ENCODE measurements at places on chromosomes 1 and 21. TPM values are rescaled to one million over a fixed set of nuclear protein-coding genes. Genes with fewer than 3 reads are reported as not detected.

GRCh38 chr1:229620876-229621275, 5.0 kb downstream of the TAF5L start:
- no peak for DNase-seq

DNA sequence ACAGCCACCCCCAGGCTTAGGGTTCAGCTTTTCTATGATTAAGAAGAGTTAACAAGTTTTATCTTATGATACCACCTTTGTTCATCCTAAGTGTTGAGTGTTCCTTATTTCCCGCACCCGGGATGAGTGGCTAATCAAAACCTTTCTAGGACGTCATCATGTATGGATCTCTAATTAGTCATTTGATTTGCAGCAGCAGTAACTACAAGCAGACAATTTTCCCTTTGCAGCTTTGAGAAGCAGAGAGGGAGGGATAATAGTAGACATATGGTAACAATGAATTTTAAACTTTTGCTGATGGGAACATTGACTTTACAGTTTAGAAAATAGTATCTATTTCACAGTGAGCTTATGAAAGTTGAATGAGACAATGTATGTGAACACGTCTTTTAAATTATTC, 30.8 kb upstream of the SLC35F3 start:
- no peak for DNase-seq

DNA sequence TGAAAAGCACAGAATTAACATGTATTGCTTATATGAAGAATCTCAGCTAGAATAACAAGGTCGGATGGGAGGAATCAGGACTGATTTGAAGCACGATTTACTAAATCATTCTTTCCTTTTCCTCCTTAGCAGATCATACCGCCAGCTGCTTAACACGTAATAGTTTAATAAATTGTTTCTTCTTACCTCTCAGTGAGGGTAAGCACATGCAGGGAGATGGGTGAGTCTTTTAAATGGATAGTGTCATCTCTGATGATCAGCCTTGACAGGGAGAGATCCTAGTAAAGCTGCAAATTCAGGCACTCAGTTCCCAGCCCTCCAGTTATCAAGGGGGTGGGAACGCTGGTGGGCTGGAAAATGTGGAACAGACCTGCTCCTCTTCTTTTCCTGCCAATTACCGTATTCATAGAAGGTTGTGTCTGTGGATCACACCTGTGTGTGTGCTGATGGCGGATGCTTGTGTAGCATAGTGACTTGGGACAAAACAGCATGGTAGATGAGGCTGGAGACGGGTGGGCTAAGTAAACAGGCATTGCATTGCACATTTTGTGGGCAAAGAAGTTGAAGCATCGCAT, 30.7 kb downstream of the NTPCR start:
- DNase-seq: no peak

The HORMAD1 gene
- 0.60 TPM for total RNA-seq

The AJAP1 gene
- 67.8 TPM for total RNA-seq

DNA sequence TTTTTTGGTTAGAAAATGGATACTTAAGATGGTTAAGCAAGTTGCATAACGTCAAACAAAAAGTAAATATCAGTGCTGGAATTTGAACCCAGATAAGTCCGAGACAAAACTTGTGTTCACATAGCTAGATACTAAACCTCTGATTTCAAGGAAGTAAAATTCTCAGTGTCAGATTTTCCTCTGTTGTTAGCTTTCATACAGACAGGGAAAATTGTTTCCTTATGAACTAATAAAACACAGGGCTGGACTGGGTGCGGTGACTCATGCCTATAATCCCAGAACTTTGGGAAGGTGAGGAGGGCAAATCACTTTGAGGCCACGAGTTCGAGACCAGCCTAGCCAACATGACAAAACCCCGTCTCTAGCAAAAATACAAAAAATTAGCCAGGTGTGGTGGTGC, 51.3 kb downstream of the PCNX2 start:
- DNase-seq: no peak

- no peak for DNase-seq
These were observed 18.8 kb downstream of the C1orf52 start for GRCh38 chr1:85240643-85241042.

Measured in dorsolateral prefrontal cortex (tissue), 122 donors.